Heart right ventricle (tissue), 16 donors: ENCODE measurements at places on chromosomes 4 and X.

DNA sequence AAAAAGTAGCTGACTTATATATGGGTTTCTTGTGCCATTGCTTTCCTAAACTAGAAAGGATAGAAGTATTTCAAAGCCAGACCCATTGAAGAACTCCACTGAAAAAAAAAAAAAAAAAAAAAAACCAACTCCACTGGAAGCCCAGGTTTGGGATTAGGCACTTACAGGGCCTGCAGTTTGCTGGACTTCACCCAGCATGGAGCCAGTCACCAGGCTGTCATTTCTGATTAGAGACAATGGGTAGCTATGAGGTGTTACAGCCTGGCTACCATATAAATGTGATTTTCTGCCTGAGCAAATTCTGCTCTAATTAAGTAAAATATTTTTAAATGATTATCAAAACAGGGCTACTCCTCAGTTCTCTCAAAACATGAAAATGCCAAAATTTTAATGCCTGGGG is 49.5 kb downstream of the HS6ST2 start:
- no peak for DNase-seq

- no peak for DNase-seq
Measured at GRCh38 chrX:107709266-107709806, 66.3 kb downstream of the TSC22D3 start.

- no peak for DNase-seq
Measured at GRCh38 chr4:22743290-22743689, 50.6 kb downstream of the GBA3 start.

DNA sequence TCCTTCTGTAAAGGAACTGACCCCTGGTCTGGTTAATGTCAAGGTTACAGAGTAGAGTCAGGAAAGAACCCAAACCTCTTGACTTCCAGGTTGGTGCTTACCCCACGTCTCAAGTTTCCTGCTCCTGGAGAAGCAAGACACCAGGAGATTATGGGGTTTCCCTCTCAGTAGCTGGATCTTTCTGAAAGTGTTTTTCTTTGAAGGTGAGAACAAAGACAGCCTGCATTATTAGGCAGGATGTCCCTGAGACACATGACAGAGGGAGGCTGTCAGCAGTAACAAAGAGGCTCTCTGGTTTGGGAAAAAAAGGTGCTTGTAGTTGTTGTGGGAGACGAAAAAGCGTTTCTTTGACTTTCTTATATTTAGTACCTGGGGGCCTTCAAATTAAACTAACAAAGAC is 44.7 kb upstream of the IGFBP7 start:
- no peak for DNase-seq

GRCh38 chrX:101029665-101030064 is 22.2 kb downstream of the TRMT2B start:
- no peak for DNase-seq

DNA sequence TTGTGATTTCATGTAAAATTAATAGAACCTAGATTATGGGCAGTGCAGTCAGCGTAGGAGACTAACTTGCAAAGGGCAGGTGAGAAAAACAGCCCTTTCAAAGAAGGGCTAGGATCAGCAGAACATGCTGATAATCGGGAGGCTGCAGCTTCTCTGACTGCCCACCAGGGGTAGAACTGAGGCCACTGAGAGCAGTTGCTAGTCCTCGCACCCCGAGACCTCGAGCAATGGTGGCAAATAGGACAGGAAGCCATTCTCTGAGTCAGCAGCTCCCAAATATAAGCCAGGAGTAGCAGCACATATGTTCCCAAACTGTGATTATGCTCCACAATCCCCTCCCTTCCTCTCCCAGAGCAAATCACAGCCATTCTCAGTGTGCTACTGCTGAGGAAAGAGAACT is 186.5 kb downstream of the MSL3 start:
- DNase-seq, result no peak

DNA sequence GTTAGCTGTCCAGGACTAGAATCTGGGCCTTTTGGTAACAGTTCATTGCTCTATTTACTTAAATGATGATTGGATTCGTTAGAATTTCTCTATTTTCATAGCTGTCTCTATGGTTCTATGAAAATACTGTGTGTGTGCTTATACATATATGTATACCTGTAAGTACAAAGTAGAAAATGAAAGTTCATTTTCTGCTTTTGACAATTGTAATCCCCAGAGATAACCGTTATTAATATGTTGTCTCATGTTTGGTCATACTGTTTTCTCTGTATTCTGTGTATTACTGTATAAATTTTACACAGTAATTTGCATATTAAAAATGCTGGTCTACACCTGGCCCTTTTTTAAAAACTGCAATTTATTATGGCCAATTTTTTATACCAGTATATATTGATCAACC is 55.4 kb downstream of the CLCN3 start:
- DNase-seq, result no peak

DNA sequence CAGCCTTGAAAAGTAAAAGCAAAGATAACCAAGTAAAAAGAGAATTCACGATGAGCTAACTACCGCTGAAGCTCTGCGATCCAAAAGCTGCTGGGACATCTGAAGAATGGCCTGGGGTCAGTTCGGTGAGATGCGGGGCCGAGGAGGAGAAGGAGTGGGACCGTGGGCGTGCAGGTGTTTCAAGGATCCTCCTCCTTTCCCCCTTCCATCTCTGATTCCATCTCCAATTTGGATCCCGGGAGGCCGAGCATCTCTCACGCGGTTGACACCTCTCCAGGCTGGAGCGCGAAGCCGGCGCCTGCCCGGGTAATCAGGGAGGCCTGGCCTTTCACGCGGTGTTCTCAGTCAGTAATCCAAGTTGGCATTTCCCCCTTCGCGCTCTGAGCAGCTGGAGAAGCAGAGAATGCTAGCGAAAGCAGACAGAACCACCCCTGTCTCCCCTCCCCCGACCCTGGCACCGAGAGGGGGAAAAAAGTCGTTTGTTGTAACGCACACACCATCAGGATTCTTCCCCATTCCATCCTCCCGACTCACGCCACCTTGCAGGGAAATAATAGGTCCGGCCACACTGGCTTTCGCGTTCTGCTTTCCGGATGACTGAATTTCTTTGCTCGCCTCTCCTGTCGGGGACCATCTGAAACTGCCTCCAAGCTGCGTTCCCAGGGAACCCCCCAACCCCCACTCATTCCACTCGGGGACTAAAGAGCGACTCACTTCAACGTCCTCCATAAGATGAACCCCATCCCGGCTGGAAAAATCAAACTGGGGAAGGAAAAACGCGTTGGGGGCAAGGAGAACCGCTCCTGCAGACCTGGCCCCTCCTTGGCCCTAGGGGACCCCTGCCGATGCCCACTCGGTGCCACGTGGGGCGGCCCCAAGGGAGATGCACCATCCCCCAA is 6.5 kb downstream of the NEUROG2 start:
- DNase-seq, result no peak

DNA sequence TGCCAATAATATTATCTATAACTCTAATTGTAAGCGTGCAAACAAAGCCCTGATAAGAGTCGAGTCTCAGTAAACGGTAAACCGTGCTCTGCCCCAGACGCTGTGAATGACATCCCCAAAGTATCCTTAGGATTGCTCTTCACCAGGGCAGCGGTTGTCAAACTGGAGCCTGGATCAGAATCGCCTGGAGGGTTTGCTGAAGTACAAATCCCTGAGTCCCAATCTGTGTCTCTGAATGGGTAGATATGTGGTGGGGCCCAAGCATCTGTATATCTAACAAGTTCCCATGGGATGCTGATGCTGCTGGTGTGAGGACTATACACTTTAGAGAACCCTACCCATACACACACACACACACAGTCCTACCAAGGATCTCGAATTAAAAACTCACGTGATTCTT is 813 bp upstream of the APBB2 start:
- no peak for DNase-seq

GRCh38 chr4:162683659-162684370 is 482.9 kb downstream of the NAF1 start:
- DNase-seq, result no peak

GRCh38 chrX:119880552-119881437 is 9.2 kb downstream of the NDUFA1 start:
- DNase-seq, result no peak

- no peak for DNase-seq
Measured at GRCh38 chr4:30821275-30821674, 101.1 kb downstream of the PCDH7 start.

DNA sequence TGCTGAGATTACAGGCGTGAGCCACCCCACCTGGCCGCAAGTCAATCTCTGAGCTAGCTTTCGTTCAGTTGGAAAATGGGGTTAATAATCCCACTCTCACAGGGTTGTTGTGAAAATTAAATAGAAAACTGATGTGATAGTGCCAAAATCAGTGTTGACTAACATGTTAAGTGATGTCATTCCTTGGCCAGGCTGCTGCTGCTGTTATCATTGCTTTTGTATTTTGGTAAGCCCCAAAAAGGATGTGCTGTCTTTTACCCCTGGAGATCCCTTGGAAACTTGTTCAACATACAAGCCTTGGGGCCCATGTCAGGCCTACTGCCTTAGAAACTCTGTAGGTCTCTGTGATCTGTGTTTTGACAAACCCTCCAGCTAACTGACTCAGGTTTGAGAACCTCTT is 106.3 kb downstream of the AFF1 start:
- no peak for DNase-seq

DNA sequence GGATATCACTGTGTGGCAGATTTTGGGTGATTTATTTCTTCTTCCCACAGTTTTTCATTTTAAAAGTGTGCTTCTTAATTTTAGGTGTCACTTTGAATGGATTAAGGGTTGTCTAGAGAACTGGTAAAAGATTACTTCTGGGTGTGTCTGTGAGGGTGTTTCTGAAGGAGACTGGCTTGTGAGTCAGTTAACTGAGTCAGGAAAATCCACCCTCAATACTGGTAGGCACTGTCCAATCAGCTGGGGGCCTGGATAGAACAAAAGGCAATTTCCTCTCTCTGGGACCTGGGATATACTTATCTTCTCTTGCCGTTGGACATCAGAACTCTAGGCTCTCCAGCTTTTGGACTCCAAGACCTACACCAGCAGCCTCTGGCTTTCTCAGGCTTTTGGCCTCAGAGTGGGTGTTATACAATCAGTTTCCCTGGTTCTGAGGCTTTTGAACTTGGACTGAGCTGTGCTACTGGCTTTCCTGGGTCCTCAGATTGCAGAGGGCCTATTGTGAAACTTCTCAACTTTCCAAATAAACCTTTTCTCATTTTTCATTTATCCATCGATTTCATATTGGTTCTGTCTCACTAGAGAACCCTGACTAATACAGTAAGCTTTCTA is 413.1 kb downstream of the GBA3 start:
- DNase-seq, result no peak

DNA sequence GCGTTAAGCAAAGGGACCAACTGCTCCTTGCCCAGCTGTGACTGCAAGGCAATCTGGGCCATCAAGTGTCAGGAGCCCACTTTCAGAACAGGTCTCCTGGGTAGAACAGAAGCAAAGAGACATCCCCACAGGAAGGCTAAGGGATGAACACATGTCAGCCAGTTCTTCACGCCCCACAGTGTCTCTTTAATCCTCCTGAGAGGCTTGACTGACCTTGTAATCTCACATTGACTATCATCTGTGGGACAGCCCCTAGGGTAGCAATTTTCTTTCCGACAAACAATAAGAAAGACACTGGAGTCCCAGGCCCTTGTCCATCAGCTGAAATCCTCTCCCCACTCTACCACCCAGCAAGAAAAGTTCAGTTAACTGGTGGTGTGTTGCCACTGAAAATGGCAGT is 1.0 kb downstream of the CHRDL1 start:
- DNase-seq, result no peak

GRCh38 chrX:115616943-115617563 is 56.1 kb downstream of the PLS3 start:
- DNase-seq, result no peak

DNA sequence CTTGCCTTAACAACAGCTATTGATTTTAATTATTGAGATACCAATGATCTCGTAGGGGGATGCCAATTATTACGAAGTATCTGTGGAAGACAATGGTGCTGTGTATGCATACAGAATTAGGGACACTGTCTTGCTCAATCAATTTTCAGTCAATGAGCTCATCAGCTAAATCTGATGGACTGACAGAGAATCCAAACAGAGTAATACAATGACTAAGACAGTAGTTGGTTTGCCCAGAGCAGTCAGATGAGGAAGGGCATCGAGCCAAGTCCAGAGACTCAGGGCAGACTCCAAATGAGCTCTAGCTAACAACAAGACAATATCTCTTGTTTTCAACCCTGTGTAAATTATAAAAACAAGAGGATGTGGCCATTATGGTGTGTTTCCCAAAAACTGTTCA is 14.7 kb upstream of the GSX2 start:
- no peak for DNase-seq

DNA sequence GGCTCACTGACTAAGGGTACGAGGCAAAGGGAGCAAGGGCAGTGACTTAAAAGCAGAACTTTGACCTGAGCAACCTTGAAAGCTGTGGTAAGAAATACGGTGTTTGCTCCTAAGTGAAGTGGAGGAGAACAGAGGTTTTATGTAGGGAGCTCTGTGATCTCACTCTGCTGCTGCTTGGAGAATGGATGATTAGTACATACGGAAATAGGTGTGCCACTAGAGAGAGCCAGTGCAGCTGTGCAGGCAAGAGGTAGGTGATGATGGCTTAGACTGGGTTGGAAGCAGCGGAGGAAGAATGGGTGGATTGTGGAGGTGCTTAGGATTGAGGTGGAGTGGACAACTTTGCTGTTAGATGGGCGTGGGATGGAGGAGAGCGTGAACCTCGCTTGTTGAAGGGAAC is 85.0 kb downstream of the FAM193A start:
- no peak for DNase-seq

GRCh38 chr4:125321709-125322365 is 7.1 kb downstream of the FAT4 start:
- DNase-seq, result no peak
